Dorsolateral prefrontal cortex (tissue), 122 donors: ENCODE measurements at places on chromosomes 12 and 14. TPM values are rescaled to one million over a fixed set of nuclear protein-coding genes. Genes with fewer than 3 reads are reported as not detected.

Gene CELA1
- total RNA-seq = not detected

Gene BCL7A
- total RNA-seq = 38.7 TPM

Gene ASCL1
- 11.9 TPM for total RNA-seq

Gene GABARAPL1
- total RNA-seq = 279 TPM

DNA sequence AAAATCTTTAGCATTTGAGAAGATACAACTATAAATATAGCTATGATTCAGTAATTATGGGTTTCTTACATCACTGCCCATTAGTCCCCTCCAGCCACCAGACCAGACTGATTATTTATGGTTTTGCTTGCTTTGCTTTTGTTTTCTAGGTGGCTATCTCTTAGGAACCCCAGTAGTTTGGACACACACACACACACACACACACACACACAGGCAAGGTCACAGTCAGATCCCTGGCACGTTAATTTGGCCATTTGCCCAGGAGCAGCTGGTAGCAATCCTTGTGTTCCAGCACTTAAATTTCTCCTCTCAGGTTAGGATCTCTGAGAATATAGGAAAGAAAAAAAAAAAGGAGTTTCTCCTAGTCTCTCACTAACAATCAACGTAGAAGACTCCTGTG, 90.2 kb upstream of the RESF1 start:
- no peak for DNase-seq

GRCh38 chr14:70401643-70402042, 15.2 kb downstream of the SYNJ2BP start:
- no peak for DNase-seq

GRCh38 chr12:24360907-24361306, 411.4 kb upstream of the SOX5 start:
- no peak for DNase-seq

DNA sequence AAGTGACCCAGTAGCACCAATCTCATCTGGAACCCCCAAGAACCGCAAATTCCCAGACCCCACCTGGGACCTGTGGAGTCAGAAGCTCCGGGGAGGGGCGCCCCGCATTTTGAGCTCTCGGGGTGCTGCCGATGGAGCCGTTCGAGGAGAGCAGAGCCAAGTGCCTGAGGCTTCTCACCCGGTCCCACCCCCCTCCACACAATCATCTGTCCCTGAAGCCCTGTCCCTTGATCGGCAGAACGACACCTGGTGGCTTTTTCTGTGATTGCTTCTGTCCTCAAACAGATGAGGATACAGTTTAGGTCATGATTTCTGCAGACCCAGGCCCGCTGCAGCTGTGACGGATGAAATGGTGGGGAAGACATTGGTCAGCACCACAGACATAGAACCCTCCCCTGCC, 74.7 kb downstream of the NOC4L start:
- DNase-seq = no peak

GRCh38 chr14:72290241-72290640, 358.0 kb downstream of the RGS6 start:
- DNase-seq = no peak
